ENCODE measurements at places on chromosomes 2 and 18.

- DNase-seq = no peak
Observed at GRCh38 chr2:27884601-27885000, 5.6 kb downstream of the RBKS start.

GRCh38 chr2:85385746-85386145, 24.4 kb downstream of the CAPG start:
- peak; percentile 1 for DNase-seq

GRCh38 chr2:127360242-127360641, 27.5 kb downstream of the MAP3K2 start:
- DNase-seq = no peak

DNA sequence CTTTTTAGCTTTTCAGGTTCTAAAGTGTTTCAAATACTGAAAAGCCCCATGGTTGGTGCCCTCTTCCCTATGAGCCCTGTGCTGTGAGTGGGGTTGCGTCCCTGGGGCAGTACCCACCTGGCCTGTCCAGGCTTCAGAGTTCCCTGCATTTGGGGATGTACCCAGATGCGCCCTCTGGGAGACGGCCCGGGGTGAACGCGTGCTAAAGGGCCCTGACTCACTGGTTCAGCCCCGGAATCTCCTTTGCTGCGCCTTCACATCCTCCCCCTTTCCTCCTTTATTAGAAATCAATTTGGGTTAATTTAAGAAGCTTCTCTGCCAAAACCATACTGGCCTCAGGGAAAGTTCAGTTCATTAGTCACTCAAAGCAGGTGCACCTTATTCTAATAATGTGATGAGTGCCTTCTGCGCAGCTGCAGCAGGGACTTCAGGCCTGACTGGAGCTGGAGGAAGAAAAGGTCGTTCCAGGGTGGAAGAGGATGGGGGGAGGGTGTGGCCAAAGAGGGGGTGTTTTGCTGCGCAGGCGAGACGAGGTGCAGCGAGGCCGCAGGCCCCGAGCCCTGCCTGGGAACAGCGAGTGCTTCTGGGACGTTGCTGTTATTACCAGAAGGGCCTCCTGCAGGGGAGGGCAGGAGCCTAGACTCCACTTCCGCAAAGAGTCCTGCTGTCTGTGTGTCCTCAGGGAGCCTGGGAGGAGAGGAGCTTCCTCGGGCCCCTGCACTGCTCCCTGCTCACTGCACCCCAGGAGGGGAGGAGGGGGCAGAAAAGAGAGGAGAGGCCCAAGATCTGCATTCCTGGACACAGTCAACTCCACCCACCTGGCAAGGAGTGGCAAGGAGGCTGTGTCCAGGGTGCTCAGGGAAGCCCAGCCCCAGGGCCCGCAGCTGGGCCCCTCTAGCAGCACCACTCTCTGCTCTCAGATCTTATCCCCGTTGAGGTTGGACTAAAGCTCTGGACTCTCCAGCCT, 223.2 kb upstream of the PXDN start:
- peak; percentile 76 for DNase-seq

GRCh38 chr2:23586741-23587306, 201.8 kb downstream of the KLHL29 start:
- DNase-seq = no peak

DNA sequence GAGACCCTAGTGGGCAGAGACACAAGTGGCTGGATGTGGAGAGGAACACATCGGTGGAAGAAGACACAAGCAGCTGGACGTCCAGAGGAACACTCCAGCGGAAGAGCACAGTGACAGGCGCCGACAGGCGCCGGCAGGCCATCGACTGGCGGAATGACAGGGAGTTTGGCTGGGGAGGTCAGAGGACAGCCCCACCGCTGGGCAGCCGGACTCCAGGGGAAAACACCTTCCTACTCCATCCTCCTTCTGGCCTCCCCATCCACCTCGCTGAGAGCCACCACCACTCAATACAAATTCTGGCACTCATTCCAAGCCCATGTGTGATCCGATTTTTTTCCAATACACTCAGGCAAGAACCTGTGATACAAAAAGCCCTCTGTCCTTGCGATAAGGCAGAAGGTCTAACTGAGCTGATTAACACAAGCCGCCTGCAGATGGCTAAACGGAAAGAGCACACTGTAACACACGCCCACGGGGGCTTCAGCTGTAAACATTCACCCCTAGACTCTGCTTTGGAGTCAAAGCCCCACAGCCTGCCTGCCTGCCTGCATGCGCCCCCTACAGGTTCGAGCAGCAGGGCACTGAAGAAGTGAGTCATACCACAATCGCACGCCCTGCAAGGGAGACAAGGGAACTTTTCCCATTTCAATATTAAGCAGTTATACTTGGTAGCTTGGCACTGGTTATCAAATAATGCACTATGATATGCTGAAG, 50.2 kb upstream of the LRP1B start:
- DNase-seq = peak; percentile 47

DNA sequence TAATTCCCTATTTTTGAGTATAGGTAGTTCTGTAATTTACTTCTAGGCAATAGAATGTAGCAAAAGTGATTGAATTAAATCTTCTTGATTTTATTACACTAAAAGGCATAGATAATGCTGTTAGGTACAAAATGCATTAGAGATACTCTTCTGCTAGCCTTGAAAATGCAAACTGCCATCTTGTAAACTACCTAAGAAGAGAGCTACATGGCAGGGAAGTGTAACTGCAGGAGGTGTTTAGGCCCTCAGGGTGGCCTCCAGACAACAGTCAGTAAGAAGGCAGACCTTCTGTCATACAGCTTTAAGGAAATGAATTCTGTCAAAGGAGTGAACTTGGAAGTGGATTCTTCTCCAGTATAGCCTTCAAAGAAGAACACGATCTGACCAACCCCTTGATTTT, 1396.8 kb upstream of the SLC39A10 start:
- no peak for DNase-seq

GRCh38 chr2:205367331-205367935, 314.9 kb upstream of the NRP2 start:
- no peak for DNase-seq

- DNase-seq = no peak
Observed at GRCh38 chr2:229126066-229126465, 145.0 kb downstream of the PID1 start.

DNA sequence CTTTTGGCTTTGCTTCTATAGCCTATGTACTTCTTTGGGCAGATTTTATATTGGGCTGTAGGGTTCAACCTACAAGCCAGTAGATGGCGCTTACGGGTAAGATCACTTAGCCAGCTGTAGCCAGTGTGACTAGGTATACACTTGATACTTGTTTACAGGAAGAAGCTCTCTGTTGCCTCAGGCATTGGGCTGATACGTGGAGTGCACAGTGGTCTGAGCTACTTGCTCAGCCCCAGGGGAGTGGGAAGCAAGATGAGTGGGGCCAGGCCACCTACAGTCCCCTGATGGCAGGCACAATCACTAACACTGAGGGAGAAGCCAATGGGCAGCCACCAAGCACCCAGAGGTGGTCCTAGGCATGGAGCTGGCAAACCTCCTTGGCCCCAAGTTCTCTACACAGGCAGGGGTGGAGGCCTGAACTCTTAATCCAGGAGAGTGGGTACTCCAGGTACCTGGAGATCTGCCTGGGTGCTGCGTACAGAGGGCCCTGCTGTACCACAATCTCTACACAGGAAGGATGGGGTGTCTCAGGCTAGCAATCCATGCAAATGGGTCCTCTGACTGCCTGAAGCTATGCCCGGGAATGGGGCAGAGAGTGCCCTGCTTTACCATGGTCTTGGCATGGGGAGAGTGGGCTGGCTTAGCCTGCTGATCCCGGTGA, 122.2 kb downstream of the NCOA1 start:
- no peak for DNase-seq

DNA sequence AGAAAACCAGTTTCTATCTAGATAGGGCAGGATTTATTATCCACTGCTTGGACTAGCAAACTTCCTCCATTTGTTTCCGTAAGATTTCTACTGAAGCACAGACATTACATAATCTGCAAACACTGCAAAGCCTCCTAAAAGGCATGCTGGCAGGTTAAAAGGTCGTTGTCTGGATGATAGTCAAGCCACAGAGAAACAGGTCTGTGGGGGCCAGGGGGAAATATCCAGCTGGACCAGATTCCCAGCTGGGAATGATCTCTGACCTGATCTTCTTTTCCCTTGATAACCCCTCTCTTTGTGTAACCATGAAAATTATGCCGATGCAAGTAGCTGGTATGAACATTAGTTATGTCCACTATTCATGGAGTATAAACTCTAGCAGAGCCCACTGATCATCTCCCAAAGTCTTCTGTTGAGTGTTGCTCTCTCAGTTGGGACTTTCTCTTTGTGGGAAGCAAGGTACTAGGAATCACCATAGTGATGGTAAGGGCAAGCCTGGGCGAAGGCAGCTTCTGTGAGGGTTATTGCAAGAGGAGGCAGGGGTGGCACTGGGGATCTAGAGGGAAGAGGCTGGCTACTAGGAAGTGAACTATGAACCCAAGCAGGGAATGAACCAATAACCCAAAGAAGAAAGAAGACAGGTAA, 61.3 kb downstream of the GDF7 start:
- no peak for DNase-seq

DNA sequence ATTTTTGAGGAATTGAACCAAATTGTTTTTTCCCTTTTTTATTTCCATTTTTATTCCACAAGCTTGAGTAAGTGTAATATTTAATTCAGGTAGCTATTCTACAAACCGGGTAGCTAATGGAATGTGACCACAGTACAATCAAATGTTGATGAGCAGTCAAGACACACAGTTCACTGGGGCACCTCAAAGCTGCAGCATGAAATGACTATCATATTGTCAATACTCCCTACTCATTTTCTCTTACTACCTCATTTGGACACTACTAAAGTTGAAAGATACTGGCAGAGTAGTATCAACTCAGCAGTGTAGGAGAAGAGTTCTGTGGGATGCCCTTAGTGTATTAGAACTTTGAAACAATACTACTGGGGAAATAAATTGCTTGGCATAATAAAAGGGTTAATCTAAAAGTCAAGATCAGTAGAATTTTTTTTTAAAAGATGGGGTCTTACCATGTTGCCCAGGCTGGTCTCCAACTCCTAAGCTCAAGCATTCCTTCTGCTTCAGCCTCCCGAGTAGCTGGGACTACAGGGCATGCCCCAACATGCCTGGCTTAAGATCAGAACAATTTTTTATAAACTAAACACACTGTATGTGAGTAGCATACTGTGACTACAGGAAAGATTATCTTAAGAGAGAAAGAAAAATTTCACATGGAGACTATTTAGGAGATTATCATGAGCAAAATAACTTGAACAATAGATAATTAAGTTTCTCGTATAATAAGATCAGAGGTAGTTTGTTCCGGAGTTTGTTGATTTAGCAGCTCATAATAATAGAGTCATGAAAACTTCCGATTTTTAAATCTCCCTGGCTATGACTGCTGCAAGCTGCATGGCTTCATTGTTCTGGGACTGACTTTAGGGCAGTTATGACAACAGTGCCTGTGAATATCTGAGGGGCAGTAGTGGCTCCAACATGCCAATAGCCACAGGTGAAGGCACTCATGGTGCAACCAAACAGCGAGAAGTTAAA, 43.7 kb downstream of the MYO3B start:
- DNase-seq = no peak

DNA sequence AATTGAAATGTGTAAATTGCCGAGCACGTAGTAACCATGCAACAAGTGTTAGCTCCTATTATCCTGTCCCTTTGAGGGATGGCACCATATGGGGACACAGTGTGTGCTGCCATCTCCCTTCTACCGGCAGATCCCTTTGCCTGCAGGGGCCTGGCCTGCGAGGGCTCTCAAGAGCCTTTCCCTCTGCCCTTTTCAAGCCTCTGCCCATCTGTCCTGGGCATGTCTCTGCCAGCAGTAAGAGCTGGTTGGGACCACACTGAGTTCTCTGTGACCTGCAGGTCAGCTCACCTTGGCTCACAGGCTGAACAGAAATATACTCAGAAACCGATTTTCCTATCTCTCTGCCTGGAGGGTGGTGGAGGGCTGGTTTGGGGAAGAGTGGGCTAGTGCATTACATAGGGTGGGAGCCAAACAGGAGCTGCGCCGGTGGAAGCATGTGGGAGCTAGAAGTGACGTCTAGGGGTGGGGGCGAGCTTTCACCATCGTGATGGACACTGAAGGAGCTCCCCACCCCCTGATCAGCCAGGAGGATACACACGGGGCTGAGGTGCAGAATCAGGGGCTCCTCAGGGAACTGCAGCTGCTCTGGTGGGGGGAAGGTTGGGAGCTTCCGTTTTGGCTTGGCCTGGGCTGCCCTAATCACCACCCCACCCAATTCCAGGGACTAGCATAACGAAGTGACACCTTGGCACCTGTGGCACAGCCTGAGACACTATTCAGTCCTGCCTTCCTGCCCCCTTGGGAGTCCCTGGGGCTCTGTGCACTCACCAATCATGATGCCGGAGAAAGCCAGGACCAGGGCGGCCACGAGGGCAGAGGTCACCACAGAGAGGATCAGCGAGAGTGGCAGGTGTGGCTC, 109.7 kb downstream of the CLIP4 start:
- peak; percentile 70 for DNase-seq

GRCh38 chr18:26470011-26470637, 78.2 kb downstream of the KCTD1 start:
- DNase-seq = no peak

DNA sequence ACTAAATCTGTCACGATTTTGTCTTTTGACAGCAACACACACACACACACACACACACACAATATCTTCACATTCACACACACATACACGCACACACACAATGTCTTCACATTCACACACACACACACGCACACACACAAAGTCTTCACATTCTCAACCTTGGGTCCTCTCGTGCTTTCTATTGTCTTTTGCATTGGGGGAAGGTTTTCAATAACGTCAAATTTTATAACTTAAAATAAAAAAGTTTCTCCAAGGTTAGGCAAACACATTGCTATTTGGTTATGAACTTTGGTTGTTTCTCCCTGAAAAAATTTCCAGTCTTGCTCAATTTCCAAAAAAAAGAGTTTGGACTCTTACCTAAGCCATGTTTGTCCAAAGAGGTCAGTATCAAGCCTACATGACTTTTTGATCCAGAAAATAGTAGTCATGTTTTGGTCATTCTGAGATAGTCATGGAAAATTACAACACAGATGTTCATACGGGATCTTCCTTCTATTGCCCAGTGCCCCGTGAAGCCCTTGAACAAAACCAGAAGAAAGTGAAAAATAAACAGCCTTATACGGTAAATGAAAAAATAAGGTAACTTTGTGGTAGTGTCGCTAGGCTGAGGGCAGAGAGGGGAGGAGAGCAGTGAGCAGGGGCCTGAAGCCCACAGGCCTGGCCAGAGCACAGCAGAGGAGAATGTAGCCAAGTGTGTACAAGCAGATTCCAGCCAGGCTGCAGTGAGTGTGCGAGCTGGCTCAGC, 542.8 kb upstream of the ID2 start:
- no peak for DNase-seq

- no peak for DNase-seq
Observed at GRCh38 chr2:198405311-198405710, 600.9 kb downstream of the PLCL1 start.

- no peak for DNase-seq
Observed at GRCh38 chr2:239466755-239467271, 66.0 kb upstream of the HDAC4 start.

Measured in posterior cingulate gyrus (tissue), 11 donors.